ENCODE measurements at places on chromosomes 13 and 19.
A peak's percentile ranks its signal among the peaks of the same experiment; 100 is the strongest.

- no peak for DNase-seq
- H3K27me3 ChIP-seq: no peaks in the 10 kb centered on the region
- no peaks in the 10 kb centered on the region for H3K36me3 ChIP-seq
- peak overlapping the region; percentile 65 for H3K27ac ChIP-seq
- peaks cover 35% of the 10 kb centered on the region for H3K4me1 ChIP-seq
Measured at GRCh38 chr19:47176627-47177090, 46.0 kb downstream of the SAE1 start.

- H3K27me3 ChIP-seq: no peaks in the 10 kb centered on the region
- H3K4me3 ChIP-seq: no peak overlapping the region
- peaks cover 6% of the 10 kb centered on the region for H3K36me3 ChIP-seq
- no peaks in the 10 kb centered on the region for H3K4me1 ChIP-seq
- no peak overlapping the region for H3K27ac ChIP-seq
Measured at GRCh38 chr13:51241720-51242119, 19.5 kb downstream of the FAM124A start.

DNA sequence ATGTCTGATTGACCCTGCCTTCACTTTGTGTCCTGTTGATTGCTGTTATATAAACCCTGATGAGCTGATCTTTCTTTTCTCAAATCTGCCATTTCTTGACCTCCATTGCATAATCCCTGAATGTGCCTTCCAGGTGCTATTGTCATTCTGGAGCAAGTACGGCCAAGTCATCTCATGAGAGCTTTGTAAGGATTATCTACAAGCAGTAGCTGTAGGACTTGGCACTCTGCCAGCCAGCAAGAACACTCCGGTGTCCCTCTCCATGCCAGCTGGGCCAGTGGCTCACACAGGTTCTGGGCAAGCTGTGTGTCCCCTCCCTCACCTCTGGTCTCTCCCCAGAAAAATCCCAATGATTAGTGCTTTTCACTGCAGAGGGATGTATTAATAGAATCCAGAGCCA is 348.1 kb downstream of the FOXO1 start:
- H3K27ac ChIP-seq: no peak overlapping the region
- peak; percentile 61 for DNase-seq
- H3K4me3 ChIP-seq: no peak overlapping the region
- no peaks in the 10 kb centered on the region for H3K36me3 ChIP-seq
- no peaks in the 10 kb centered on the region for H3K27me3 ChIP-seq

GRCh38 chr13:70310396-70311119 is 202.3 kb upstream of the KLHL1 start:
- H3K36me3 ChIP-seq: no peaks in the 10 kb centered on the region
- no peak overlapping the region for H3K27ac ChIP-seq

DNA sequence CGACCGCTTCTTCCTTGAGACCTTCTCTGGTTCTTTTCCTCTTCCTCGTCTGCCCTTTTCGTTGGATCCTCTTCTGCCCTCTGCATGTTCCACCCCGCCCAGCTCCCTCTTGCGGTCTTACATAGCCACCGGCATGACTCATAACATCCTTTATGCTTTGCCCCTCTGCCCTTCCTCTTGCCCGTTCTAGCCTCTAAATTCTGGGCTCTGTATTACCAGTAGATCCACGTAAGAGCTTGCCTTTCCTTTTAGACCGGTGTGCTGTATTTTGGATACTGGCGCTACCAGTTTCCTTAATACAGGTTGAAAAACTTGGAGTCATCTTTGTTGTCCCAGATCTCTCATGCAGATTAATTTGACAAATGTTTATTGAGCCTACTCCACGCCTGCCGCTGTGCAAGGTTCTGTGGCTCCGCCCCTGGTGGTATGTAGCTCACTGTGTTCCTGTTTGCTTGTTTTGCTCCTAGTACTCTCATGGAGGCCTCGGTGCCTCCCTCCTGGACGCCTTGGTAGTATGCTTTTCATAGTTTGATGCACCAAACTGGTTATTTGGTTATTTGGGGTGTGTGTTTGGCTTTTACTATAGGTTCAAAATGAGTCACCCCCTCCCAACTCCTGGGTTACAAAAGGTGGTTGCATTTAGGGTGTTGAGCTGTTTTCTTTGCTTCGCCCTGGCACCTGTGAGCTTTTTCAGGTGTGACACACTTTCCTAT is 1.7 kb downstream of the GTF3A start:
- DNase-seq: peak; percentile 64
- peak overlapping the region; percentile 86 for H3K27ac ChIP-seq
- H3K36me3 ChIP-seq: peaks cover 40% of the 10 kb centered on the region

DNA sequence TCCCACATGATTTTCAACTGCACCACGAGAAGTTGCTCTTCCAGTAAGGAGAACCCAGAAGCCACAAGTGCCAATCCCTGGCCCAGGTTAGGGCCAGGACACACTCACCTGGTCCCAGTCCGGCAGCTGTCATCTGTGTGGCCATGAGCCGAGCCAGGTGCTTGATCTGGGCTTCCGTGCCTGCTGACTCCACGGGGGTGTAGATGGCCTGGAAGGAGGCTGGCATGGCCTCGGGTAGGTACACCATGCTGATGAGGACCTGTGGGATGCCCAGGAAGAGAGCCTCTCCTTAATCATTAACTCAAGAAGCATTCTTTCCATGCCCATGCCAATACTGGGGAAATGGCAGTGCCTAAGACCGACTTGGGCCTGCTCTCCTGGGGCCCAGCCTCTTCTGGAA is 19.9 kb upstream of the RSPH6A start:
- H3K4me3 ChIP-seq: no peak overlapping the region
- peaks cover 100% of the 10 kb centered on the region for H3K36me3 ChIP-seq
- no peak for DNase-seq
- H3K27me3 ChIP-seq: no peaks in the 10 kb centered on the region
- no peak overlapping the region for H3K27ac ChIP-seq
- H3K4me1 ChIP-seq: no peaks in the 10 kb centered on the region

DNA sequence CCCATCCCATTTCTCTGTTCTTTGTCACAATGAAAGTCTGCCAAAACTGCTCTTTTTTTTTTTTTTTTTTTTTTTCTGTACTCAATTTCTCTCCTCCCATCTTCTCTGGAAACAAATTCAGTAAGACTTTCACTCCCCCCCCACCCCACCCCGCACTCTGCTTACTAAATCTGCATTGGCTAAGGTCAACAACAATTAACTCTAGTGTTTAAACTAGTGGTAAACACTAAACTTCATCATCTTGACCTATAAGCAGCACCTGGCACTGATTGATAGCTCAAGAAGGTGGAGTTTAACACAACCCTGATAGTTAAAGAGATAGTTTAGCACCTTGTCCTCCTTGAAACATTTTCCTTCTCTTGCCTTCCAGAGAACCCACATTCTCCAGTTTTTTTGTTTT is 14.1 kb upstream of the KLF12 start:
- H3K4me3 ChIP-seq: no peak overlapping the region
- H3K4me1 ChIP-seq: peaks cover 9% of the 10 kb centered on the region
- no peaks in the 10 kb centered on the region for H3K27me3 ChIP-seq

DNA sequence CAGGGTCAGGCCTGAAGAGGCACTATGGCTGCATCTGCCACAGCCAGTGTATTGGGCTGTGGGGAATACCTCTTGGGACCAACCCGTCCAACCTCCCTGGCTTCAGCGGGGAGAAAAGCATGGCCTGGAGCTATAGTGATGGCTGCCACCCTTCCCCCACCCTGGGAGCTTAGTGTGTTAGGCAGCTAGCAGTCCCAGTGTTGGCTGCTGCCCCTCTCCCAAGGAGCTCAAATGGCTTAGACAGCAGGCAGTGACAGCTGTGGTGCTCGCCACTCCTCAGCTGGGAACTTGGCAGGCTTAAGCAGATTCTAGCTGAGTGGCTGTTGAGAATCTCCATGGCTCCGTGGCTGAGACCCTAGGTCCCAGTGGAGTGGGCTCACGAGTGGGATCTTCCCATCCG is 19.7 kb downstream of the ACOD1 start:
- peaks cover 4% of the 10 kb centered on the region for H3K27me3 ChIP-seq
- no peak for DNase-seq
- H3K4me1 ChIP-seq: peaks cover 4% of the 10 kb centered on the region
- no peak overlapping the region for H3K4me3 ChIP-seq

- no peaks in the 10 kb centered on the region for H3K36me3 ChIP-seq
- no peak overlapping the region for H3K27ac ChIP-seq
- H3K27me3 ChIP-seq: no peaks in the 10 kb centered on the region
Measured at GRCh38 chr13:113596321-113597200, 12.0 kb downstream of the TFDP1 start.

- H3K36me3 ChIP-seq: no peaks in the 10 kb centered on the region
- no peaks in the 10 kb centered on the region for H3K4me1 ChIP-seq
- no peaks in the 10 kb centered on the region for H3K27me3 ChIP-seq
- H3K27ac ChIP-seq: no peak overlapping the region
- no peak for DNase-seq
Measured at GRCh38 chr13:89660752-89661151, 1686.7 kb upstream of the MIR17HG start.

GRCh38 chr13:73547239-73547638 is 488.4 kb downstream of the KLF5 start:
- DNase-seq: no peak
- no peaks in the 10 kb centered on the region for H3K27me3 ChIP-seq
- H3K36me3 ChIP-seq: no peaks in the 10 kb centered on the region
- no peak overlapping the region for H3K27ac ChIP-seq

All from heart right ventricle (tissue), 16 donors.